ENCODE measurements at places on chromosomes 4 and X.
A peak's percentile ranks its signal among the peaks of the same experiment; 100 is the strongest.

GRCh38 chr4:40991908-40992307, 222.4 kb downstream of the APBB2 start:
- no peak for DNase-seq

DNA sequence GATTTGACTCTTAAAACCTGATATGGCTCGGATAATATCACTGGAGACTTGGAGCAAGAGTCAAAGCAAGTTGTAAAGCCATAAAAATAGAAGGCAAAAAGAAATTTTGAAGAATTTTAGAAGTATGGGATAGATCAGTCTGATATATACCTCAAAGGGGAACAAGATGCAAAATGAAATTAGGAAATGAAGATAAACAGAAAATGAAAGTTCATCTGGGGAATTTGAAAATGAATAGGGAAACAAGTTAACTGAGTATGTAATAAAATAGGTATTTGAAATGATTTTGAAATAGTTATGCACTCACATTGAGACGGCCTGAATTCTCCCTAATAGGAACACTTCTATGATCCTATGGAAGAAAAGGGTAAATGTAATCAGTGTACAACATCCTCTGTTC, 5.7 kb downstream of the CYP2U1 start:
- no peak for DNase-seq

GRCh38 chr4:7285244-7286094, 93.1 kb downstream of the SORCS2 start:
- no peak for DNase-seq

DNA sequence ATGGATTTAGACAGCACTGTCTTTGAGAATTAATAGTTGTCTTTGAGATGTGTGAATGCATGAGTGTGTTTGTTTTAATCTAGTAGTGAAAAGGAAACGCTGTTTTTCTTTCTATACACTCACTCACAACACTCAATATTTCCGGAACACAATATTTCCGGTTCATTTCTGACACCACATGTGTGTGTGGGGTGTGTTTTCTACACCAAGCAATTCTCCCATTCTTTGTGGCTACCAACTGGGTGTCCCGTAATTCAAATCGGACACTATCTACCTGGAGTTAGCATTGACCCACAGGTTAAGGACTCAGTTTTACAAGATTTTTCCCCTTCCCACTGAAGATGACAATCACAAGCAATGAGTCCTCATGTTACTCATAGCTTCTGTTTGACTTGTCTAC, 113.9 kb downstream of the SNCA start:
- DNase-seq: no peak

GRCh38 chr4:163959932-163960331, 465.4 kb downstream of the TMA16 start:
- DNase-seq: no peak

DNA sequence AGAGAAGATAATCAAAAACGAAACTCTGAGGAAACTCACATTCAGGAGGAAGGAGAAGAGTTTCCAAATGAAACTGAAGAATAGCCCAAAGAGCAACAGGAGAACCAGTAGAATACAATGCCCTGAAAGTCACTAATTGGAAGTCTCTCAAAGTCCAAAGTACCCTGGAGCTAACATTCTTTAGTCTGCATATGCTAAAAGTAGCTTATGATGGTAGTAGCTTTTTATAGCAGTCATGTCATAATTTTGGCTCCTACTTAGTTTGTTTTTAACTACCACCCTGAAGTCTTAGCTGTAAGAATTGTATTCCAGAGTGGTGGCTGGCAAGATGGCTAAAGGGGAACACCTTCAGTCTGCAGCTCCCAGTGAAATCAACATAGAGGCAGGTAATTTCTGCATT, 100.3 kb upstream of the FGF16 start:
- DNase-seq: no peak

GRCh38 chr4:138555108-138555507, 313.0 kb upstream of the SLC7A11 start:
- no peak for DNase-seq

DNA sequence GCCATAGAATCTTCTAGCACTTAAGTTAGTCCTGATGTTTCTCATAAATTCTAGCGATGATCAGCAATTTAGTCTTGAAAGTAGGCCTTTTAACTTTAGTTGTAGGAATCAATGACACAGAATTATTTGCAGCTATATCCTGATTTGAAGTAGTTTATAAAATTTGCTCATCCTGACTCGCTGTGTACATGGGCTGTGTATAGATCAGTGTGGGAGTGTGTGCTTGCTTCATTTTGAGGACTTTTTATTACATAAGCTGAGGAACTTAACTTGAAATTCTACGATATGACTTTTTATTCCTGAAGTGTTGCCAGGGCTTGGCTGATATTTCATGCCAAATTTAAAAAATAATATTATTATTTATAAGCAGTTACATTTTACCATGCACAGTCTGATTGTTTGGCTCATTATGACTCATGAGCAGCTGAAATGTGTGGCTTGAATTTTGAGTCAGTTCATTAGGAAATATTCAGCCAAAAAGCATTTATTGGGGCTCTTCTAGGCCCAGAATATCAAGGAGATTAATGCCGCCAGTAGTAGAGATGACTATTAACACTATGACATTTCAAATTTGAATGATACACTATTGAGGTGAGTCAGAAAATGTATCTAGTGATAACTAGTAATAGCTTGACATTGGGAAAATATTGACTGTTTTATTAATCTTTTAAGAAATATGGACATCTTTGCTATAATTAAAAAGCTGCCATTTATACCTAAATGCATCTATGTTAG, 128.9 kb upstream of the LIMCH1 start:
- DNase-seq: no peak

DNA sequence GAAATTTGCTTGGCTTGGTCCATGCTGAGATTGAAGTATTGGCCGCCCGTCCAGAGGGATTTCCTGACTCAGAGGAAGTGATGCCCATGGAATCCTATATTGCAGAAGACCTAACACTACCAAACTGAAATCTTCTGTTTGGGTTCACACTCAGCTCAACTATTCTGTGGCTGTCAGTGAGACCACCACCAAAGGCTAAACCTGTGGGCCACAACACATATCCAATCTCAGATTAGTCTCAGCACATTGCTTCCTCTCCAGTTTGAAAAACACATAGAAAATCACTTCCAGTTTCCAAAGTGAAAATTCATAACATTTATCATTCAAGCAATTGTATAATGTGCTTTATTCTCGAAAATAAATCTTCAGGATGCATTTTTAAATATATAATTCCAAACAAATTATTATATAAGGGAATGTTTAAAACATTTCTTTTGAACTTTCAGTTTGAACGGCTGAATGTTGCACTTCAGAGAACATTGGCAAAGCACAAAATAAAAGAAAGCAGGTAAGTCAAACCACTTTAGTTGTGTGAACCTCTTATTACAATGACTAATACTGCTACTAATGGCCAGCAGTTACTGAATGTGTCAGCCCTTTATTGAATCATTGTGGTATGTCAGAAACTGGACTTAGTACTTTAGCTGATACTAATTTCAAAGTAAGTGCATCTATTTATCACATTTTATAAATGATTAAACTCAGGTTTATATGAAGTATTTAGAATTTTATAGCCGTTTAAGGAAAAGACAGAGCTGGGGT, 37.0 kb downstream of the GUCY1A1 start:
- no peak for DNase-seq

GRCh38 chr4:67996127-67996526, 32.8 kb upstream of the TMPRSS11A start:
- no peak for DNase-seq

DNA sequence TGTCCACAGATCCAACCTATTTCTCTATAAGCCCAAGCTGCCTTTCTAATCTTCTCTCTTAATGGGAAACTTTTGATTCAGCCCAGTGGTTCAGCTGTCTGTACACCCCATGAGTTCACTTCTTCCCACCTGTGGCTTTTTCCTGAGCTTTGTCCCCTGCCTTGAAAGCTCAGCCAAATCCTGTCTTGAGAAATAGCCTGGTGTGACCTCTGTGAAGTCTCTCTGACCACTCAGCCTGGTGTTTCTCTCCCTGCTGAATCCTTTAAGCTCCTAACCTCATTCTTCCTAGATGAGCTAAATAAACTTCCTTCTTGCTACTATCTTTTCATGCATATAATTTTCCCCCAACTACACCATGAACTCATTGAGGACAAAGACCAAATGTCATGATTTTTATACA, 15.2 kb upstream of the HERC5 start:
- no peak for DNase-seq

- peak; percentile 6 for DNase-seq
Measured at GRCh38 chrX:23902419-23902818, 5.3 kb downstream of the APOO start.

GRCh38 chrX:133602881-133603280, 187.6 kb upstream of the GPC4 start:
- no peak for DNase-seq

GRCh38 chr4:144347121-144347520, 206.6 kb upstream of the GYPA start:
- no peak for DNase-seq

- DNase-seq: no peak
Measured at GRCh38 chr4:126976850-126977632, 655.7 kb upstream of the INTU start.

GRCh38 chr4:188683571-188683970, 544.3 kb downstream of the TRIML1 start:
- no peak for DNase-seq

GRCh38 chr4:22099896-22100295, 151.3 kb upstream of the KCNIP4 start:
- DNase-seq: no peak

- no peak for DNase-seq
Measured at GRCh38 chr4:26621366-26621765, 37.5 kb downstream of the TBC1D19 start.

GRCh38 chrX:21374994-21375707, 933 bp downstream of the CNKSR2 start:
- DNase-seq: no peak

- DNase-seq: no peak
Measured at GRCh38 chrX:54423161-54423888, 16.9 kb upstream of the TSR2 start.

DNA sequence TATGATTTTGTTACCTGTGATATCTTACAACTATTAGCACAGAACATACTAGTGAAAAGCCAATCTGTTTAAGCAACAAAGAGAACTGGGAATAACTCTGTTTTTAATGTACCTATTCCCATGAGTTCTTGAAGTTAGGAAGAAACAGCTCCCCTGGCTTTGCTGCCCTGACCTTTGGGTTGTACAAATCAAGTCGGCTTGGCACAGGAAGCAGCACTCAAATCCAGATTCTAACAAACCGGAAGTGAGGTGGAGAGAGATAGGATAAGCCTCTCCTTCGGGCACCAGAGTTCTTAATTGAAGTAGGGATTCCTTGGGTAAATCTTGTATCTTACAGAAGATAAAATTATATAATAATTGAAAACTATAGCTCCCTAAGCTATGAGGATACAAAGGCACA, 144.8 kb upstream of the CPEB2 start:
- DNase-seq: no peak

DNA sequence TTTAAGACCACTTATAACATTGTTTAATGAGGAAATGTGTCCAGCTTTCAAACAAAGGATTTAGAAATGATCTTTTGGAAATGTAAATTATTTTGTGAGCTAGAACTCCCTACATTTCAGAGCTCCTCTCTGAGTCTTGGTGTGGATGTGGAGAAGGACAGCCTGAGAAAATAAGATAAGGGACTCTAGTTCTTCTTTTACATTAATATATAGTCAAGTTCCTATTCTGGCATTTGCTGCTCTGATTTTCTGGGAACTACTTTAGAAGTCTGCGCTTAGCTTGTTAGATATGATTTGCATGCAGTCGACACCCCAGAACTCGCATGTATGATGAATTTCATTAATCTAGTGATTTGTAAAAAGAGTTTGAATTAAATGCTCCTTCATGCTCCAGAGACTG, 45.5 kb downstream of the TSPAN7 start:
- DNase-seq: no peak

GRCh38 chrX:37921758-37922157, 74.4 kb upstream of the DYNLT3 start:
- no peak for DNase-seq

DNA sequence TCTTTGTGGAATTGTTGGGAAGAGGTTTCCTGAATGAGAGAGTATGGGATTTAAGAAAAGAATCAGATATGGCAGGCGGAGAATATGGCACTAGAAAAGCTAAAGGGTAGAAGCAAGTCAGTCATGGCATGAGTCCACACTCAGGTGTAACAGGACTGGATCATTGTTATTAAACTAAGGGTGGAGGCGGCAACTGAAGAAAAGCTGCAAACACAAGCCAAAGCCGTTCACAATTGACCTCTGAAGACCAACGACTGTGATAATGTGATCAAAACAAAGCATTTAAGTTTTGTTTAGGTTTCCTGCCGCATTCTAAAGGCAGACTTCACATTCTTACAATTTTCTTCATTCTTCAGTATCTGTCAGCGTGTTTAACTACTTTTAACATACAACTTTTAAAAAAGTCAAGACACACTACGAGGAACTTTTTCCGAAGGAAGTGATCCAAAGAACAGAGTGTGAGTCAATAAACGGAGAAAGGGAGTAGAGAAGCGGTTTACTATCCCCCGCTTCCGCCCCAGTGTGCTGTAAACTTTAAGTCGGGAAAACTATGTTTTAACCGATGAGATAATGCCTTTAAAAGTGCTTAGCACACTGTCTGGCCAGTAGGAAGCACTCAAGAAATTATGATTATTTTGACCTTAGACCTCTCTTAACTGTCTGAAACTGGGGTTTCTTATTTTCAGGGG, 909 bp upstream of the SLAIN2 start:
- no peak for DNase-seq

DNA sequence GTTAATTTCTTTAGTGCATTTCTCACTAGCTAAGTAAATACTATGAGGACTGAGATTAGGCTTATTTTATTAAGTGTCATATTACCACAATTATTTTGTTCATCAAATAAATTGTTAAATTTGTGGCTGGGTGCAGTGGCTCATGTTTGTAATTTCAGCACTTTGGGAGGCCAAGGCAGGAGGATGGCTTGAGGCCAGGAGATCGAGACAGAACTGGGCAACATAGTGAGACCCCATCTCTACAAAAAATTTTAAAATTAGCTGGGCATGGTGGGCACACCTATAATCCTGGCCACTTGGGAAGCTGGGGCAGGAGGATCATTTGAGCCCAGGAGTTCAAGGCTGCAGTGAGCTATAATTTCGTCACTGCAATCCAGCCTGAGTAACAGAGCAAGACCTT, 6.8 kb downstream of the SEC24D start:
- DNase-seq: no peak

- no peak for DNase-seq
Measured at GRCh38 chr4:137212601-137213000, 319.7 kb downstream of the PCDH18 start.

GRCh38 chr4:67909905-67910584, 26.2 kb upstream of the TMPRSS11D start:
- no peak for DNase-seq

GRCh38 chr4:26360864-26361263, 40.0 kb downstream of the RBPJ start:
- no peak for DNase-seq
